ENCODE measurements at places on chromosomes 5 and 9.

GRCh38 chr5:76601470-76601869 lies 21.7 kb downstream of the F2RL2 start:
- H3K27ac ChIP-seq = no peak overlapping the region
- H3K4me1 ChIP-seq = no peaks in the 10 kb centered on the region
- H3K4me3 ChIP-seq = no peak overlapping the region
- DNase-seq = no peak
- H3K27me3 ChIP-seq = no peaks in the 10 kb centered on the region
- H3K36me3 ChIP-seq = no peaks in the 10 kb centered on the region

GRCh38 chr5:127916885-127917573 lies 166.5 kb upstream of the SLC12A2 start:
- no peak for DNase-seq
- no peak overlapping the region for H3K4me3 ChIP-seq
- H3K4me1 ChIP-seq = no peaks in the 10 kb centered on the region
- H3K27me3 ChIP-seq = no peaks in the 10 kb centered on the region

GRCh38 chr5:58770136-58770535 lies 187.3 kb downstream of the RAB3C start:
- no peak overlapping the region for H3K27ac ChIP-seq
- H3K36me3 ChIP-seq = no peaks in the 10 kb centered on the region
- no peaks in the 10 kb centered on the region for H3K4me1 ChIP-seq
- H3K27me3 ChIP-seq = no peaks in the 10 kb centered on the region

- no peaks in the 10 kb centered on the region for H3K27me3 ChIP-seq
- peaks cover 67% of the 10 kb centered on the region for H3K36me3 ChIP-seq
- no peaks in the 10 kb centered on the region for H3K4me1 ChIP-seq
- H3K27ac ChIP-seq = no peak overlapping the region
- no peak overlapping the region for H3K4me3 ChIP-seq
Measured at GRCh38 chr9:127093319-127094020, 29.0 kb downstream of the ANGPTL2 start.

DNA sequence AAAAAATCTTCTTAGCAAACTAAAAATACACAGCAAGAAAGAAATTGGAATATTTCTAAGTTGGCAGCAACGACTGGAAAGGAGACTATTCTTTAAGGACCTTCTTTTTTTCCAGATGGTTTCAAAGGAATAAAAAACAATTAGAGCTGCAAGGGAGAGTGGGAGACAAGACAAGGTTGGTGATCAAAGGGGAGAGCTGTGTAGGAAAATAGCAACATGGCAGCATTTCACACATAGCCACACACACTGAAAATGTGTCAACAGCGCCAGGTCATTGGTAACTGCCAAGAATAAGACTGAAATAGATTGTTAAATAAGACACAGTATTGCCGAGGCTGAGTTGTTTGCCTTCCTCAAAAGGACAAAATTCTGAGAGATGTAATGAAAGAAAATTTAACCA lies 88.1 kb upstream of the TLE1 start:
- H3K36me3 ChIP-seq = no peaks in the 10 kb centered on the region
- H3K27ac ChIP-seq = no peak overlapping the region
- no peaks in the 10 kb centered on the region for H3K27me3 ChIP-seq

GRCh38 chr9:89483592-89484474 lies 14.1 kb downstream of the SEMA4D start:
- peak overlapping the region; percentile 94 for H3K27ac ChIP-seq
- no peaks in the 10 kb centered on the region for H3K27me3 ChIP-seq
- H3K4me3 ChIP-seq = peak overlapping the region; percentile 43
- no peaks in the 10 kb centered on the region for H3K36me3 ChIP-seq
- no peak for DNase-seq

- DNase-seq = no peak
- no peak overlapping the region for H3K27ac ChIP-seq
- H3K4me1 ChIP-seq = peaks cover 37% of the 10 kb centered on the region
- H3K36me3 ChIP-seq = no peaks in the 10 kb centered on the region
- no peaks in the 10 kb centered on the region for H3K27me3 ChIP-seq
Measured at GRCh38 chr9:90103771-90104170, 499.0 kb downstream of the GADD45G start.

DNA sequence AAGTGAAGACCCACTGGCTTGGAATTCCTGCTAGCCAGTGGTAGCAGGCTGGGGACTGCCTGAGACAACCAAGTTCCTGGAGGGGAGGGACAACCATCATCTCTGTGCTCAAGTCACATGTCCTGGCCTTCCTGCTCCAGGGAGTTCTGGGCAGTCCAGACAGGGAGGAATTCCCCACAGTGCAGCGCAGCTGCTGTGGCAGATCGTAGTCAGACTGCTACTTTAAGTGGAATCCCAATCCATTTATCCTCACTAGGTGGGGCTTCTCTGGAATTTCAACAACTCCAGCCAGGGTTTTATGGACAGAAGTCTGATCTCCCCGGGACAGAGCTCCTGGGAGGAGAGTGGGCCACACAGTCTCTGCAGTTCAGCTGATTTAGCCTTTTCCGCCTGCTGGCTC lies 20.9 kb upstream of the OR5C1 start:
- DNase-seq = no peak
- H3K4me3 ChIP-seq = no peak overlapping the region
- no peak overlapping the region for H3K27ac ChIP-seq
- no peaks in the 10 kb centered on the region for H3K4me1 ChIP-seq
- no peaks in the 10 kb centered on the region for H3K36me3 ChIP-seq
- H3K27me3 ChIP-seq = no peaks in the 10 kb centered on the region

- H3K36me3 ChIP-seq = no peaks in the 10 kb centered on the region
- H3K27me3 ChIP-seq = no peaks in the 10 kb centered on the region
- DNase-seq = no peak
- H3K27ac ChIP-seq = no peak overlapping the region
Measured at GRCh38 chr5:158852622-158853021, 247.1 kb downstream of the EBF1 start.

DNA sequence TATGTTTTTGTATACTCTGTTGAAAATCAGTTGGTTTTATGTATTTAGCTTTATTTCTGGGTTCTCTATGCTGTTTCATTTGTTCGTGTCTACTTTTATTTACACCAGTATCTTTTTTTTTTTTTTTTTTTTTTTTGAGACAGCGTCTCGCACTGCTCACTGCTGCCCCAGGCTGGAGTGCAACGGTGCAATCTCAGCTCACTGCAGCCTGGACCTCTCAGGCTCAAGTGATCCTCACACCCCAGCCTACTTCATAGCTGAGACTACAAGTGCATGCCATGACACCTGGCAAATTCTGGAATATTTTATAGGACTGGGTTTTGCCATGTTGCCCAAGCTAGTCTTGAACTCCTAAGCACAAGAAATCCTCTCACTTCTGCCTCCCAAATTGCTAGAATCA lies 869.4 kb upstream of the CDH6 start:
- DNase-seq = no peak
- H3K36me3 ChIP-seq = no peaks in the 10 kb centered on the region
- no peak overlapping the region for H3K4me3 ChIP-seq

GRCh38 chr5:50749181-50749580 lies 82.7 kb downstream of the PARP8 start:
- no peaks in the 10 kb centered on the region for H3K36me3 ChIP-seq
- no peak overlapping the region for H3K4me3 ChIP-seq
- no peaks in the 10 kb centered on the region for H3K27me3 ChIP-seq
- no peak overlapping the region for H3K27ac ChIP-seq

- no peak overlapping the region for H3K27ac ChIP-seq
- no peaks in the 10 kb centered on the region for H3K27me3 ChIP-seq
- no peaks in the 10 kb centered on the region for H3K4me1 ChIP-seq
- no peak for DNase-seq
- H3K36me3 ChIP-seq = no peaks in the 10 kb centered on the region
Measured at GRCh38 chr9:18668944-18669343, 195.0 kb downstream of the ADAMTSL1 start.

DNA sequence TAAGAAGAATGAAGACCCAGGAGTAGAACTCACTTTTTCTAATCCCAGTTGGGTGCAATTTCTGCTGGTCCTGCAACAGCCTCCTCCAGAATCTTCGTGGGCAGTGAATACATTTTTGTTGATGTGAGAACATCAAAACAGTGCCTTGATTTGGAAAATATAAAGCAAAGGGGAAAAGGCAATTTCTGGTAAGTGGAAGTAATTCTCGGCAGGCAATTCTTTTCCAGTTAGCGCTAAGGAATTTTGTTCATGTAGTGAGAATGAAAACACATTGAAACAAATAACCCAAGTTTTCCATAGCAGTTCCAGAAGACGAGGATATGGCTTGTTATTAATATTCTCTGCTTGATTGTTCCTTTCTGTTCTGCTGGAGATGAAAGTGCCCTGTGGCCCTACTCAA lies 178.7 kb downstream of the SPATA31D1 start:
- DNase-seq = no peak
- H3K4me3 ChIP-seq = no peak overlapping the region
- H3K27ac ChIP-seq = no peak overlapping the region
- H3K4me1 ChIP-seq = no peaks in the 10 kb centered on the region
- no peaks in the 10 kb centered on the region for H3K27me3 ChIP-seq

- no peaks in the 10 kb centered on the region for H3K27me3 ChIP-seq
- H3K4me1 ChIP-seq = no peaks in the 10 kb centered on the region
- no peak overlapping the region for H3K4me3 ChIP-seq
- no peak overlapping the region for H3K27ac ChIP-seq
Measured at GRCh38 chr5:164748861-164749260, 1243.4 kb downstream of the MAT2B start.

GRCh38 chr9:7967851-7968250 lies 168.3 kb upstream of the DMAC1 start:
- DNase-seq = no peak
- H3K27ac ChIP-seq = no peak overlapping the region
- H3K36me3 ChIP-seq = no peaks in the 10 kb centered on the region

- no peaks in the 10 kb centered on the region for H3K4me1 ChIP-seq
- H3K4me3 ChIP-seq = no peak overlapping the region
- no peaks in the 10 kb centered on the region for H3K27me3 ChIP-seq
Measured at GRCh38 chr9:95719354-95719753, 156.1 kb upstream of the ERCC6L2 start.

DNA sequence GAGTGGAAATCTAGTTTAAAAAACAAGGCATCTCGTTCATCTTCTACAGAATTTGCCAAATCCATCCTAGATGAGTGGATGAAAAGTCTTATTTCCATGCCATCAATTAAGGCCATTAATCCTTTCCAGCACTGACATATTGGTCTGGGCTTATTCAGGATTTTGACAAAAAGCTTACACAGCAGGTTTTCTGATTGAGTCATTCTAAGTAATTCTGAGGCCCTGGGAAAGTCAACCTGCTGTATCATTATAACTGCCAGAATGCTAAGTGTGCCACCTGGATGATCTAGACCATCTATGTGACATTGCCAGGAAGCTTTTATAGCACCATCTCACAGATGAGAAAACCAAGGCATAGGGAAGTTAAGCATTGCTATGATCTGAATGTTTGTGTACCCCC lies 132.1 kb upstream of the MAP3K1 start:
- no peak overlapping the region for H3K4me3 ChIP-seq
- H3K27ac ChIP-seq = no peak overlapping the region
- no peaks in the 10 kb centered on the region for H3K36me3 ChIP-seq
- H3K27me3 ChIP-seq = no peaks in the 10 kb centered on the region

- H3K36me3 ChIP-seq = peaks cover 5% of the 10 kb centered on the region
- no peak for DNase-seq
- no peak overlapping the region for H3K27ac ChIP-seq
- H3K27me3 ChIP-seq = no peaks in the 10 kb centered on the region
Measured at GRCh38 chr9:83800236-83801033, 17.1 kb downstream of the GKAP1 start.

GRCh38 chr9:68507806-68508145 lies 32.9 kb downstream of the TMEM252 start:
- H3K27me3 ChIP-seq = no peaks in the 10 kb centered on the region
- H3K4me3 ChIP-seq = no peak overlapping the region
- no peaks in the 10 kb centered on the region for H3K36me3 ChIP-seq
- H3K4me1 ChIP-seq = peaks cover 4% of the 10 kb centered on the region
- DNase-seq = no peak
- H3K27ac ChIP-seq = no peak overlapping the region

- H3K4me1 ChIP-seq = no peaks in the 10 kb centered on the region
- H3K27me3 ChIP-seq = no peaks in the 10 kb centered on the region
- H3K27ac ChIP-seq = no peak overlapping the region
- no peak overlapping the region for H3K4me3 ChIP-seq
Measured at GRCh38 chr5:15459200-15459599, 40.8 kb upstream of the FBXL7 start.

DNA sequence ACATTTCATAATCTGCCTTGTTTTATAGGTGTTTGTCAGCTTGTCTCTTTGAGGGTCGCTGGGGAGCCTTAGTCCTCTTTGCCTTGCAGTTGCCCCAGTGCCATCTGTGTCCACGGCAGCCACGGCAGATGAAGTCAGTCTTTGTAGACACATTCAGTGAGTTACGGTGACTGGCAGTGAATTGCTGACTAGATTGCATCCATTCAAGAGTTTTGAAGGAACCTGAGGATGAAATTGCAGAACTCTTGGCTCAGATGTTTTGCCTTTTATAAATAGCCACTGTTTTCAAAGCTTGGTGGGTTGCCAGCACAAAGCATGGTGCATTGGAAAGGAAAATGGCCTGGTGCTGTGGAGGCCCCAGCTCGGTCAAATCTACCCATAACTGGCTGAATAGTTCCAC lies 125.6 kb downstream of the TRIO start:
- no peak for DNase-seq
- peak overlapping the region; percentile 86 for H3K27ac ChIP-seq
- H3K4me3 ChIP-seq = peak overlapping the region; percentile 20
- H3K36me3 ChIP-seq = peaks cover 14% of the 10 kb centered on the region
- H3K4me1 ChIP-seq = peaks cover 70% of the 10 kb centered on the region

DNA sequence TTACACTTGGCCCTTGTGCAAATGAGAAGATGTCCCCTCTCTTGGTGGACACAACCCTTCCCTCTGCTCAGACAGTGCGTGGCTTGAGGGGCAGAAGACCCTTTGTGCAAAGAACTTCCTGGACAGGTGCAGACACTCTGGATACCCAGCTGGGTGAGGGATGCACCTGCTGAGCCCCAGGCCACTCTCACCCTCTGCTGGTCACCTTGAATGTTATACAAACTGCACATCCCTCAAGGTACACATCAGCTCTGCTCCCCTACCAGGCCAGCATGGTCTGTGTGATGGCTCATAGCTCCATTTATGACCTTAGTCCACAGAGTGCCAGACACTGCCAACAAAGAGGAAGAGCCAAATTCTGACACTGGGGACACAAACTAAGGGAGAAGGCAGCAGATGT lies 3.1 kb upstream of the DIRAS2 start:
- no peak overlapping the region for H3K4me3 ChIP-seq
- no peak for DNase-seq
- no peaks in the 10 kb centered on the region for H3K27me3 ChIP-seq
- H3K4me1 ChIP-seq = peaks cover 3% of the 10 kb centered on the region

DNA sequence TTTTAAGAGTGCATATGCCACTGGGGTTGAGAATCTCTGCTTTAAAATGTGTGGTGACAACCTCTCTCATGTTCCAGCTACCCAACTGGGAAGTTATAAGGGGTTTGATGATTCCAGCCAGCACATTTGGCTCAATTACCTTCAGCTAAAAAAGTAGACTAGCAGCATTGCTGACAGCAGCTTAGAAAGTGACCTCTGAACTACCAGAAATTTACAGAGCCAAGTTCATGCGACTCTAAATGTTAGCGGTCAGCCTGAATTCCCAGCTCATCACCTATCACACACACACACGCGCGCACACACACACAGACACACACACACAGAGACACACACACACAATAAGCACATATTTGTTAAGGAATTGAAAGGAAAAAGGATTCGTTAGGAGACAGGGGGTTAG lies 377.5 kb downstream of the TMEM167A start:
- H3K4me1 ChIP-seq = no peaks in the 10 kb centered on the region
- no peaks in the 10 kb centered on the region for H3K36me3 ChIP-seq
- no peak overlapping the region for H3K27ac ChIP-seq
- no peak for DNase-seq

- H3K4me1 ChIP-seq = peaks cover 43% of the 10 kb centered on the region
- H3K36me3 ChIP-seq = no peaks in the 10 kb centered on the region
- H3K27ac ChIP-seq = no peak overlapping the region
- no peaks in the 10 kb centered on the region for H3K27me3 ChIP-seq
Measured at GRCh38 chr9:128070874-128071273, 2.8 kb downstream of the SLC25A25 start.
